ENCODE measurements at places on chromosomes 3 and 15. TPM values are rescaled to one million over a fixed set of nuclear protein-coding genes. Genes with fewer than 3 reads are reported as not detected.

ZNF619 gene
- 2.2 TPM for total RNA-seq

RBMS3 gene
- total RNA-seq: 0.34 TPM

ISLR gene
- 0.41 TPM for total RNA-seq

USP50 gene
- not detected for total RNA-seq

MIX23 gene
- total RNA-seq: 57.7 TPM

DPPA4 gene
- total RNA-seq: not detected

CISH gene
- 0.48 TPM for total RNA-seq

WDR93 gene
- total RNA-seq: 0.20 TPM

MOBP gene
- total RNA-seq: 0.02 TPM

TRIM71 gene
- not detected for total RNA-seq

EFHB gene
- 0.39 TPM for total RNA-seq

SETMAR gene
- 8.6 TPM for total RNA-seq

APBA2 gene
- total RNA-seq: 16.6 TPM

GOLGA6L9 gene
- total RNA-seq: 3.5 TPM

All from A549 treated with DMSO at 1 μM for 4 hours (cell line).